ENCODE measurements at places on chromosomes 11 and 22.

DNA sequence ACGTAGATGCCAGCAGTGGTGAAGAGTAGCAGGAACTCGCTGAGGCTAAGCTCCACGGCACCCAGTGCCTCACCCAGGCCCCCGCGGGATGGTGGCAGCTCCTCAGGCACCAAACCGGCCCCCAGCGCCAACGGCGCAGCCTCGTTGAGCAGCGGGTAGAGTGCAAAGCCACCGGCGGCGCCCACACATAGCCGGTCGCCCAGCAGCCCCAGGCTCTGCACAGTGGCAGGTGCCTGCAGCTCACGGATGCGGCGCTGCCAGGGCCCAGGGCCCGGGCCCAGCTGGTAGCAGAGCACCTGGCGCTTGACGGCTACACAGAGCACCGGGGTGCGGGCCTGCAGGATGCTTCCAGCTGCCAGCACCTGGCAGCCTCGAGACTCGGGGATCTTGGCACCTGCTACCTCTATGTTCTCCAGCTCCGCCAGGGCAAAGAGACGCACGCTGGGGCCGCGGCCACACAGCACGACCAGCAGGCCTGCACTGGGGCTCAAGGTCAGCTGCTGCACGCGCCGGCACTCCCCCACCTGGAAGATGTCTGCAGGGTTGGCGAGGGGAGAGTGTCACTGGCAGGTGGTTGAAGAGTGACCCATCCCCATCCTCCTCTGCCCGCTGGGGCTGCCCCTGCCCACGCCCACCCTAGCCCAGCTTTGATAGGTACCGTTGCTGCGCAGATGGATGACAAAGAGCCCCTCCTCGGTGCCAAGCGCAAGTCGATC, 14.8 kb downstream of the CDC42BPG start:
- no peak for DNase-seq

DNA sequence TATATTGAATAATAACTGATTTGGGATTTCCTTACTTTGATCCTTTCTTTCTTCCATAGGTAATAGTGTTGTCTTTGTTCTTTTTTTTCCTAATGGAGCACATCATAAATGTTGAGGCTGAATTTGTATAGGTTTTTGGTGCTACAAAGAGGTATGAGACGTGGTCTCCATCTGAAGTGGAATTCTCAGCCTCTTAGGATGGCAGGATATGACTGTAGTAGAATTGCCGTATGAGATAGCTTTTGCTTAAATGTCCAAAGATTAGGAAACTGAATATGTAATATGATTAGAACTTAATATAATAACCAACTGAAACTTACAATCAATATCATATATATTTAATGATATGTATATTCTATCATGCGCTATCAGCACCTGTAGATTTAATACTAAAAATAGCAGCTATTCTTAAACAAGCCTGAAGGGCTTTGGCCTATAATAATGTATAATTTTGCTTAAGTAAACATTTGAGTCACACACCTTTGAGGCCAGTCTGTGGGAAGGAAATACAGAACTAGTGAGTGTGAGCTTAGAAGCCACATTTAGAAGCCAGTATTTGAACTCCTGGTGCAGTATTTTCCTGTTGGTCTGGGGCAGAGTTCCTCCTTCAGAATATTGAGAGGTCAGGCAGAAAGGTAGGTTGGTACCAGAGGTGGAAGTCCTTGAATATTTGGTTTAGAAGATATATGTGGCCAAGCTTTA, 62.6 kb downstream of the SWAP70 start:
- DNase-seq: no peak

DNA sequence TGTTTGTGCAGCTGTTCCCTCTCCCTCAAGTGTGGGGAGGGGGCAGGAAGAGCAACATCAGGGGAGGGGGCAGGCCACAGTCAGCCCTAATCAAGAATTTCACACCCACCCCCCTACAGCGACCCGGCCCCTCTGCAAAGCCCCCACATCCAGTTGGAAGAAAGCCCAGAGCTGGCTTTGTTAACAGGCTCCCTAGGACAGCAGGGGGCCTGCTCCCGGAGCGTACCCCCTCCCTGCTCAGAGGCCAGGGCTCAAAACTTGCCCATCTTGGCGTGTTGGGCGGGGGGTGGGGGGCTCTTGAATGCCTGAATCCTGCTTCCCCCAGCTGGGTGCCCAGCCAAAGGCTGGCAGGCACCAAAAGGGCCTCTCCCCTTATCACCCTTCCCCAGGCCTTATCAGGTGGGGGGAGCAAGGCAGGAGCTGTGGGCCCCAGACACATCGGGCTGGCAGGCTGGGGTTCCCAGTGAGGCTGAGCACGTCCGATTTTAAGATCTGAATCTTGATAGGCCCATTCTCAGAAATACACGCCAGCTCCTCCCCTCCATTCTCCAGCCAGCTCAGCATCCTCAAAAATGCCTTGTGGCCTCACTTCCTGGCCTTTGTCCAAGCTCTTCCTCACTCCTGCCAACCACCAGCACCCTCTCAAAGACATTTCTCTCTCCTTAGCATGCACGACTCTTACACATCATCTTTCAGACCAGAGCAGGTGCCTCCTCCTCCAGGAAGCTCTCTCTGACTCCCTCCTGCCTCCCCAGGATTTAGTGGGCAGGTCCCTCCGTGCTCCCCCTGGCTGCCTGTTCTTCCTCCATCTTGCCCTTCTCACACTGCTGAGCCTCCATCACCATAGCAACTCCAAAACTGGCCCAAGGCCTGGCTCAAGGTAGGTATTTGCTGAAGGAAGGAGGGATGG, 384.8 kb downstream of the MN1 start:
- no peak for DNase-seq

DNA sequence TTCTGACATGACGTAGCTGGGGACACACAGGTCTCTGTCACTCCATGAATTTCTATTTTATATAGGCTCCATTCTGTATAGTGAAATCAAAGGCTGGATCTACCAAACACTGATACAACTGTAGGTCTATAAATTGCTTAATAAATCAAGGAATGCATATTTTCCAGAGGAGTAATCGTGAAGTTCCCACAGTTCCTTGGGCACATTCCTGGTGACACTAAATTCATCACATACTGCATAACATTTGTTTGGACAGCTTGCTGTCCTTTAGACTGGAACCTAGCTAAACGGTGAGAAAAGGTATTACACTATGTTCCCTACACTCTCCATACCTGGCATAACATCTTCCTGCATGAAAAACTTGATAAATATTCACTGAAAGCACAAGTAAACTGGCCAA, 41.6 kb upstream of the UCP3 start:
- no peak for DNase-seq

DNA sequence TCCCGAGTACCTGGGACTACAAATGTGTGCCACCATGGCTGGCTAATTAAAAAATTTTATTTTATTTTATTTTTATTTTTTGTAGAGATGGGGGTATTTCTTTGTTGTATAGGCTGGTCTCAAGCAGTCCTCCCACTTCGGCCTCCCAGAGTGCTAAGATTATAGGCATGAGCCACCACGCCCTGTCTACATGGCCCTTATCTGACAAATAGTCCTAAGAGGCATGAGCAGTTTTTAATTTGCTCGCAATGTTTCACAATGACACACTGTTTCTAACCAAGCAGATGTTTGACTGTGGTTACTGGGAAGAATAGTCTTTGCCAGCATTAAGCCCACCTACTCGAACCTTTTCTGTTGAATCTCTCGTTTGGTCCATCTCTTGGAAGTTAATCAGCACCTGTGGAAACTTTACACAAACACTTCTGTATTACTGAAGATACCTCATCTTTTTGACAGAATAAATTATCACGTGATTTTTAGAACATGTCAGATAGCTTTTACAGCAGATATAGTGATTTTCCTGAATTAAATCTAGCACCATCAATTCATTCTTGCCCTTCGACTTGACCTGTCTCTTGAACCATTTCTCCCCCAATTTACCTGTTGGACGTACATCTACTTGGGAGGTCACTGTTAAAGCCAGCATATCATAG, 71.4 kb downstream of the MTMR3 start:
- no peak for DNase-seq

GRCh38 chr22:46835288-46835687, 72.8 kb downstream of the TBC1D22A start:
- no peak for DNase-seq

Measured in occipital lobe (tissue), 3 donors.